ENCODE measurements at places on chromosomes 12 and 14. TPM values are rescaled to one million over a fixed set of nuclear protein-coding genes. Genes with fewer than 3 reads are reported as not detected.

DNA sequence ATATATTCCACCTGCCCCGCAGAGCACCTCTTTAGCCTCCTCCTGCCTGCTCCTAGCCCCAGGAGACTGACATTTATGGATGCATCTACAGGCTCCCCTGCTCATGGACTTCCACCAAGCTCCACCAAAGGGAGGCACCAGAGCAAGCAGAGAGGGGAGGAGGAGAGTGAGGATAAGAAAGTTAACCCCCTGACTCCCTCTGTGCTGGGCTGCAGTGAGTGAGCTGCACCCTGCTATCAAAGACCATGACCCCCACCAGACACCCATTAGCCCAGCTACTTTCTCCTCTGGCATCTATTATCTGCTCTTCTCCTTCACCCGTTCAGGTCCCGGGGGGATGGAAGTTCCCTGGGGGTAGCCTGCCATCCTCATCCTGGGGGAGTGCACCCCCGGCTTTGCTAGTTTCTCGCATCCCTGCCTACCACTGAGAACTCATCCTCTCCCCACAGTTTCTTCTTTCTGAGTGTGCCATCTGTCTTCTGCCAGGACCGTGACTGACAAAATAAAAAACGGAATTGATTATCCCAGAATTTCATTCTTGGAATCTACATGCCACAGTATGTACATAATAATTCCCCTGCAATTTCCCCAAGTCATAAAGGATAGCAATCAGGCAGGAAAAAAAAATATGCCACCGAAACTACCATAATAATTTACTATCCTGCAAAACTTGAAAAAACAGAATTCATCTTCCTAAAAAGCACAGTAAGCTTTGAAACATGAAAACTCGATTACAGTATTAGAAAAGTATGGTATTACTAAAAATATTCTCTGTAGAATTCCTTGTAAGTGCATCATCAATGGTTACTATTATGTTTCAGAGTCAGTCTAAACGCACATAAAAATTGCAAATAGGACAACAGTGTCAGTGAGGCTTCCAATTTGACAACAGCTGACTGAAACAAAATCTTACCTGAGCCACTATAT lies 45.2 kb downstream of the FOXN3 start:
- no peaks in the 10 kb centered on the region for H3K27me3 ChIP-seq
- peaks cover 21% of the 10 kb centered on the region for H3K4me1 ChIP-seq
- H3K4me3 ChIP-seq = no peak overlapping the region
- no peaks in the 10 kb centered on the region for H3K36me3 ChIP-seq
- H3K27ac ChIP-seq = no peak overlapping the region
- no peak for DNase-seq

DNA sequence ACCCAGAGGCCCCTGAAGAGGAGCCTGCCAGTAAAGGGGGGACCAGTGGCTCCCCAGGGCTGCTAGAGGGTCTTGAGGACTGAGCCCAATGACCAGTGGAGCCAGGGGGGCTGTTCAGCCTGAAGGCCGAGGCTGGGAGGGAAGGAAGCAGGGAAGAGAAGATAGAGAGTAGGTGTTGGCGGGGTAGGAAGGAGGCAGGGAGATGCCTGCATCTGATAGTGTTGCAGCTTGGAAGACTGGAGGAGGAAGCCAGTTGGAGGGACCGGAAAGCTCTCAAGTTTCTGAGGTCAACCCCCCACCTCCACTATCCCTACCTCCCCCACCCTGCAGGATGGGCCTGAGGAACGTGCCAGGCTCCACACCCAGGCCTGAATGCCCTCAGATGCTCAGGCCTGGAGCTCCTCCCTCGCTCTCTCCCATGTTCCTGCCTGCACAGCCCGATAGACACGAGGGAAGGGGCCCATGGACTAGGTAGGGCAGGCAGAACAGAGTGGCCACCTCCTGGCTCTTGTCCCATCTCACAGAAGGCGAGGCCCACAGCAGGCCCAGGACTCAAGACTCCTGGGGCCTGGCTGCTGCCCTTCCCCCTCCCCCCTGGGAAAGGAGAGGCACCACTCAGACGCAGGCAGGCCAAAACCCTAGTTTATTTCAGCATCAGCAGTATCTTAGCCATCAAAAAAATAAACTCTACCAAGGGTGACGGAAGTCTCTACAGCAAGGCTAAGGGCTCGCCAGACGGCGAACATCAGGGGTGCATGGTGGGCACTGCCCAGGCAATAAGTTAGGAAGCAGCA lies 3.4 kb downstream of the CKB start:
- peaks cover 24% of the 10 kb centered on the region for H3K4me1 ChIP-seq
- peaks cover 37% of the 10 kb centered on the region for H3K27me3 ChIP-seq
- H3K4me3 ChIP-seq = no peak overlapping the region
- H3K27ac ChIP-seq = no peak overlapping the region

Gene FGF6
- not detected for polyA plus RNA-seq

DNA sequence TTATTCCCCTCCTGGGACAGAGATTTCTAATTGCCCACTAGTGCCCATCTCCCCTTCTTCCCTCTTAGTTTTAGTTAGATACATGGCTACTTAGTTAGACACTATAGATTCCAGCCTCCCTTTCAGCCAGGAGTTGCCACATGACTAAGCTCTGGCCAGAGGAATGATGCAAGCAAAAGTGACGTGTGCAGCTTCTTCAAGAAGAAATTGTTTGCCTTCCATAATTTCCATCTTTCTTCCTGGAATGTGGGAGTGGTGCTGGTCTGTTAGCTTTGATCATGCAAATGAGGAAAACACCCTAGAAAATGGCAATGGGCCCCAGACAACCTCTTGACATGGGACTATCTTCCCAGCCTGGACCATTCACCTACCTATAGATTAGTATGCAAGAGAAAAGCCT lies 21.4 kb downstream of the CCDC177 start:
- no peak overlapping the region for H3K4me3 ChIP-seq
- no peaks in the 10 kb centered on the region for H3K27me3 ChIP-seq
- no peaks in the 10 kb centered on the region for H3K36me3 ChIP-seq
- no peak overlapping the region for H3K27ac ChIP-seq
- H3K4me1 ChIP-seq = no peaks in the 10 kb centered on the region

Gene OR6C70
- polyA plus RNA-seq = not detected

DNA sequence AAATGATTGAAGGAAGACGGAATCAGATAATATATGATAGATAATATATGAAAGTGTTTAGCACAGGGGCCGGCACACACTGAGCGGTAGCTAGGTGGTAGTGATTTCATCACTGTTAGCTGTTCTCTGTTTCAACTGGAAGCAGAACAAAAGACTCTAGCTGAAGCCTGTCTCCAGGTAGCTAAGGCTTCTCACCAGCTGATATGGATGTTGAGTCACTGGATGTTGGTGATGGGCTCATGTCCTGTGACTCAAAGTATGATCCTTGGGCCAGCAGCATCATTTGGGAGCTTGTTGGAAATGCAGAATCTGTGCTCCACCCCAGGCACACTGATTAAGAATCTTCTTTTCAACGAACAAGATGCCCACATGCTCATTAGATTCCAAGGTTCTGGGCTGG lies 21.7 kb upstream of the KCNA5 start:
- no peak overlapping the region for H3K4me3 ChIP-seq
- peaks cover 9% of the 10 kb centered on the region for H3K27me3 ChIP-seq
- no peak overlapping the region for H3K27ac ChIP-seq
- no peaks in the 10 kb centered on the region for H3K4me1 ChIP-seq
- H3K36me3 ChIP-seq = no peaks in the 10 kb centered on the region

Gene KRT3
- polyA plus RNA-seq = 1.0 TPM

DNA sequence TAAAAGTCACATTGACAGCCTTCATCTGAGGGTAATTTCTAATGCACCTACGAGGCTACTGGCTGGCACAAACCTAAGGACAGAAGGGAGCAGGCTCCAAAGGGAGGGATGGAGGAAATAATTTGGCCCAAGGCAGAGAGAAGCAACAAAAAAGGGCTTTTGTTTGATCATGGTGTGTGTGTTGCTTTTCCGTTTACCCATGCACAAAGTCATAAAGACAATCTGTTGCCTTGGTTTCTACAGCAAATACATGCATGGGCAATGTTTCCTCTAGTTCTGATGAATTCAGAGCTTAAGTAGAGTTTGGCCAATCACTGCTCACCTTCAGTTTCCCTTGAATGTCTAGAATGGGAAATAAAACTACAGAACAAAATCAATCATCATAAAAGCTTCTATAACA lies 262.5 kb upstream of the CAND1 start:
- H3K27me3 ChIP-seq = no peaks in the 10 kb centered on the region
- no peaks in the 10 kb centered on the region for H3K4me1 ChIP-seq
- no peaks in the 10 kb centered on the region for H3K36me3 ChIP-seq

- no peaks in the 10 kb centered on the region for H3K36me3 ChIP-seq
- no peak overlapping the region for H3K27ac ChIP-seq
- H3K4me3 ChIP-seq = no peak overlapping the region
- H3K27me3 ChIP-seq = no peaks in the 10 kb centered on the region
These were observed 28.6 kb downstream of the CMKLR1 start for GRCh38 chr12:108310489-108310888.

DNA sequence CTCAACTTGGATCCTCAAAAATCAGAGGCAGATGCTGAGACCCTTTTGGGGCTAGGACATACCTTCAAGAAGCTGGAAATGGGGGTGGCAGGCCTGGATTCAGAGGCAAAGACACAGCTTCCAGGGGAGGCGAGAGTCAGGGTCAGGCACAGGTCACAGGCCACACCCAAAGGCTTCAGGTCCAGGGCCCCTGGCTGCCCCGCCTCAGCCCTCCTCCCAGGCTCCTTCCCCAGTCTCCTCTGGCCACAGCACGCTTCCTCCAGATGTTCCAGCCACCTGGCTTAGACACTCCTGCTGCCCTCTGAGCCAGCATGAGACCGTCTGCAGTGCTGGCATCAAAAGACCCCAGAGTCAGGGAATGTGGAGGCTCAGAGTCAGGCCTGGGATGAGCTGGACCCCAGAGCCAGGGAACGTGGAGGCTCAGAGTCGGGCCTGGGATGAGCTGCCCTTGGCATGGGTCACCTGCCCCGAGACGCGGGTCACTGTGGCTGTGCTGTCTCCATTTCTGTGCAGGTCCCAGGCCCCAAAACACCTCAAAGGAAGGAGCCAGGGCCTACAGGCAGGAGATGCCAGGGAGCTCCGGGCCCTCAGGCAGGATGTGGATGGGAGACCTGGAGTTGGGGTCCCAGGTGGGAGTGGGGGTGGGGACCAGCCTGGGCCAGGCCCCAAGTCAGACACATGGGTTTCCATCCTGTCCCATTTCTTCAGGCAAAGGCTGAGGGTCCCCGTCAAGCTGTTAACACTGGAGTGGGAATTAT lies 58.9 kb downstream of the DIO3 start:
- peaks cover 3% of the 10 kb centered on the region for H3K27me3 ChIP-seq
- no peak overlapping the region for H3K27ac ChIP-seq
- no peak overlapping the region for H3K4me3 ChIP-seq
- no peaks in the 10 kb centered on the region for H3K36me3 ChIP-seq

Gene RHEBL1
- 1.6 TPM for polyA plus RNA-seq

All from thymus (tissue), 14 donors.